SW480 (cell line): ENCODE measurements at places on chromosomes 11 and 22.

DNA sequence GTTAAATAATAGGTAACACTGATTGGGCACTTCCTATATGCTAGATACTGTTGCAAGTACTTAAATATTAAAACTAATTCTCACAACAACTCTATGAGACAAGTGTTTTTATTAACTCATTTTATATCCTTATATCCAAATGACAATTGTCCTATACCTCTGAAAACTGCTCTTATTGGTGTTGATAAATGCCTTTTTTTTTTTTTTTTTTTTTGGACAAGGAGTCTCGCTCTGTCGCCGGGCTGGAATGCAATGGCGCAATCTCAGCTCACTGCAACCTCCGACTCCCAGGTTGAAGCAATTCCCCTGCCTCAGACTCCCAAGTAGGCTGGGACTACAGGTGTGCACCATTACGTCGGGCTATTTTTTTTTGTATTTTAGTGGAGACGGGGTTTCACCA is 41.6 kb downstream of the MRTFA start:
- DNase-seq: no peak

- no peak for DNase-seq
These were observed 95.9 kb downstream of the CADM1 start for GRCh38 chr11:115408036-115408921.

DNA sequence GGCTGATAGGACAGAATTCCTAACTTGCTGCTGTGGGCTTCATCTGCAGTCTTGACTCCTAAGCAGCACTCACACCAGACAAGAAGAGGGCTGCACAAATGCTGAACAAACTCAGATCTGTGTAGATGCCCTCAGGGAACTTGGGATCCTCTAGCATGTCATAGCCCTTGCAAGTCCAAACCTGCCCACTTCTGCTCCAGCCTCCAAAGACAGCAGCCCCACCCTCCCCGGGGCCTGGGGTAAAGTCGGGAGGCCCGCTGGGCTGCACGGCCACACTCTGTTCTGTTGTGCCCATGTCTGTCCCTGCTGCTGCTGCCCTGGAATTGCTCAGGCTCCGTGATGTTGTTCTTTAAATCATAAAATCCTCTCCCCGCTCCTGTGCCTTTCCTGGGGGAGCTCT is 28.3 kb downstream of the DRD2 start:
- DNase-seq: peak; percentile 7

- no peak for DNase-seq
These were observed 35.2 kb upstream of the FADD start for GRCh38 chr11:70167723-70168404.

DNA sequence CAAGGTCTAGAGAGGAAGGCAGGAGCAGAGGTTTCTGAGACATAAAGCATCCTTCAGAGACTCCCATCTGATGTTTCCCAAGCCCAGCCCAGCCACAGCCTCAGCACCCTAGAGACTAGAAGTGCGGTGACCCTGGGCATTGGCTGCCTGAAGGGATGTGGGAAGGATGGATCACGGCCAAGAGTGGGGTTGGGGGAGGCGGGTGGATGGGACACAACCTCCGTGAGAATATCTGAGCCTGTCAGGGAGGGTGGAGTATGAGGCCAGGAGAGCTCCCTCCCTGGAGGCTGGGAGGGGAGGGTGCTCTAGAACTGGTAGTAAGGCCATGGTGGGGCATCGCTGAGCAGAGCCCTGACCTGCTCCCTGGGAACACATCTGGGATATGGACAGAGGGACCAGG is 71.4 kb downstream of the CSNK2A3 start:
- no peak for DNase-seq

GRCh38 chr11:1608363-1608762 is at the start of gene KRTAP5-3:
KRTAP5-3 (minus strand) TSS chr11:1608463; CDS start chr11:1608385, 78 bp downstream.
- DNase-seq: no peak

DNA sequence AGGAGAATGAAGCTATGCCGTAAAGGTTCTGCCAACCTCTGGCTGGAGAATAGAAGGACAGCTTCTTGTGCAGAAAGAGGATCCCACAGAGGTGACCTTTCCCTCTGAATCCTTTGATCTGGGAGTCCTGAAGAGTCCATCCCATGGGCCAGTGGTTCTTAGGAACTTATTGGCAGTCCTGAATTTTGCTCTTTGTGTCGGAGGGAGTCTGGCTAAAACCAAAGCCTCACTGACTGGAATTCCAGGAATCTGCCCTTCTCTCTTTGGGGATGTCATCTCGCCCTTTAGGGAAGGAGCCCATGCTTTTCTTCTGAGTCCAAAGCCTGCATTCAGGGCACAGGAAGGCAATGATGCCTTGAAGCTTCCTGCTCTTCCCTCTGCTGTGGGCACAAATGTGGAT is 45.5 kb downstream of the PKNOX2 start:
- DNase-seq: peak; percentile 7

GRCh38 chr22:31143537-31143936 is 3.2 kb upstream of the PLA2G3 start:
- DNase-seq: no peak
